Chondrocyte (in vitro differentiated cells): ENCODE measurements at places on chromosomes 13 and 19. TPM values are rescaled to one million over a fixed set of nuclear protein-coding genes. Genes with fewer than 3 reads are reported as not detected.

DNA sequence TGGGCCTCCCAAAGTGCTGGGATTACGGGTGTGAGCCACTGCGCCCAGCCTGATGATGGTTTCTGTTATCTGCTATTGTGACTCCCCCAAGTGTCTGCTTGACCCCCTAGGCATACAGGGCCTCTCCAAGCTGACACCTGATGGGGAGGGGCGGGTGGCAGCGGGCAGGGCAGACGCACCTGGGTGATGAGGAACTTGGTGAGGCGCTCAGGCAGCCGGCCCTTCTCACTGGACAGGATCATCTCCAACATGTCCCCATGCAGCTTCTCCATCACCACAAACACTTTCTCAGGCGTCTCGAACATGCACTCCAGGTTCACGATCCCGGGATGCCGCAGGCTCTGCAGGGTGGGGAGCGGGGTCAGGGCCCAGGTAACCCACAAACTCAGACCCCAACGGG is 27.6 kb downstream of the PRKD2 start:
- H3K4me3 ChIP-seq: no peak overlapping the region
- H3K4me1 ChIP-seq: no peaks in the 10 kb centered on the region
- H3K36me3 ChIP-seq: peaks cover 50% of the 10 kb centered on the region
- H3K27ac ChIP-seq: no peak overlapping the region

GRCh38 chr13:83168590-83168989 is 713.7 kb downstream of the SLITRK1 start:
- H3K27me3 ChIP-seq: no peaks in the 10 kb centered on the region
- peaks cover 2% of the 10 kb centered on the region for H3K36me3 ChIP-seq
- no peak for DNase-seq
- no peak overlapping the region for H3K4me3 ChIP-seq

DNA sequence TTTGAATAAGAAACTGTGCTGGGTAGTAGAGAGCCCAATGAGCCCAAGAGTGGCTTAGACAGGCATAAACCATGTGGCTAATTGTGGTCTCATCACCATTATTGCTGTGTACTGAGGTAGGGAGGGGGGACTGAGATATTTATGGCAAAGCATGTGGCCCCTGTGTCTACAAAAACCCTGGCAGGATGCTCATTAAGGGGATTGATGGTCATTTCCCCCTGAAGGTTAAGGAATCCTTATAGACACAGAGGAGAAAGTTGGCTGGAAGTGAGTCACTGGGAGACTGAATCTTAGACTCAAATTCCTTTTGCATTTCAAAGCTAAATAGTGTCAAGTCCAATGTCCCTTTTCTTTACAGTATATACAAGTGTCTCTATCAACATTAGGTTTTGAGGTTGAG is 9.8 kb upstream of the DACT3 start:
- peaks cover 13% of the 10 kb centered on the region for H3K36me3 ChIP-seq
- peaks cover 5% of the 10 kb centered on the region for H3K4me1 ChIP-seq
- no peak for DNase-seq
- H3K27me3 ChIP-seq: no peaks in the 10 kb centered on the region
- H3K27ac ChIP-seq: no peak overlapping the region
- H3K4me3 ChIP-seq: no peak overlapping the region

- peaks cover 10% of the 10 kb centered on the region for H3K36me3 ChIP-seq
- H3K27ac ChIP-seq: no peak overlapping the region
- H3K4me3 ChIP-seq: no peak overlapping the region
- H3K27me3 ChIP-seq: no peaks in the 10 kb centered on the region
These were observed 9.7 kb upstream of the MEF2B start for GRCh38 chr19:19179548-19180441.

DNA sequence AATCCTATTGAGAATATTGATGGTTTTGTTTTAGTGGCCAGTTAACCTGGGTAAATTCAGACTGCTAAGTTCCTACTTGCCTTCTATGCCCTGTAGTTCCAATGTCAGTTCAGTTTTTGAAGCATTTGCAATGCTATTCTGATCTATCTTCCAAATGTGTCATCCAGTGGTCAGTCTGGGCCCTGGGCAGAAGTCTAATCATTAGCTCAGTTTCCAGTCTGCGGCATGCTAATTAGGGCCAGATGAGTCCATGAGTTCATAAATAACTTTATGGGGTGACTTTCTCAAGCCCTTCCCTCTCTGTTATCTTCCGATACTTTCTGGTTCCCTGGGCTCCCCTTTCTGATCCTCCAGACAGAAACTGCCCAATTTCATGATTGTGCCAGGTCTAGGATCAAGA is 32.7 kb downstream of the FAM187B start:
- H3K4me3 ChIP-seq: no peak overlapping the region
- no peaks in the 10 kb centered on the region for H3K4me1 ChIP-seq
- no peak for DNase-seq
- H3K36me3 ChIP-seq: peaks cover 6% of the 10 kb centered on the region

DNA sequence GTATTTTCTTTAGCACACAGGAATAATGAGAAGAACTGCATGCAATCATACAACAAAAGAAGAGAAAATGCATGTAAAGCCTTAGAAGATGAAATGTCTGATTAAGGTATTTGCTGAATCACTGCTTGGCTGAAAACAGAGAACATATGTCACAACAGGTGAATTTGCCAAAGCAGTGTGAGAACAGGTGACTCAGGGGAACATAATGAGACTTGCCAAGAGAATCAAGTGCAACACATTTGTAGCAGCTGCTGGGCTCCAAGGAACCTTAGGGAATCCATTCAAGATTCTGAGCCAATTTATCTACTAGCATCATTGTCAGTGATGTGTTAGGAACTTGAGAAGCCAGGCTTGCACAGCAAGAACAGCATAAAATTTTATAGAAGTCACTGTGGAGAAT is 273.1 kb downstream of the PCDH20 start:
- H3K27me3 ChIP-seq: no peaks in the 10 kb centered on the region
- DNase-seq: no peak
- H3K4me1 ChIP-seq: no peaks in the 10 kb centered on the region
- no peak overlapping the region for H3K4me3 ChIP-seq
- H3K36me3 ChIP-seq: no peaks in the 10 kb centered on the region

DNA sequence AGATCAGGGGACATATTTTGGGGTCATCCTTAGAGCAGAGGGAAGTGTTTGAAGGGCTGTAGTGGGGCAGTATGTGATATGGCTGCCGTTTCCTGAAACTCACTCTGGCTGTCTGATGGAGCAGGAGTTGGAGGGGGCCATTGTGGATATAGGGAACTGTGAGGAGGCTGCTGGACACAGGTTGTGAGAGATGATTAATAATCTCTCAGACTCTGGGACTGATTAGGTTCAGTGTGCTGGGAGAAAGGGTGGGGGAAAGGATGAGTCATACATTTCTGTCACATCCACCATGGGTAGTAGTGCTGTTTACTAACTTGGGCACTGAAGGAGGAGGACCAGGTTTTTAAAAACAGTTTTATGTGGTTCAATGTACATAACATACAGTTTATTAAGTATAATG is 4.8 kb downstream of the B3GLCT start:
- H3K27me3 ChIP-seq: no peaks in the 10 kb centered on the region
- no peak for DNase-seq
- H3K4me1 ChIP-seq: peaks cover 31% of the 10 kb centered on the region
- no peaks in the 10 kb centered on the region for H3K36me3 ChIP-seq

GRCh38 chr19:48837051-48837524 is 797 bp upstream of the HSD17B14 start:
- H3K4me1 ChIP-seq: peaks cover 19% of the 10 kb centered on the region
- no peak for DNase-seq
- no peaks in the 10 kb centered on the region for H3K27me3 ChIP-seq
- peaks cover 10% of the 10 kb centered on the region for H3K36me3 ChIP-seq
- H3K27ac ChIP-seq: peak overlapping the region; percentile 96

DNA sequence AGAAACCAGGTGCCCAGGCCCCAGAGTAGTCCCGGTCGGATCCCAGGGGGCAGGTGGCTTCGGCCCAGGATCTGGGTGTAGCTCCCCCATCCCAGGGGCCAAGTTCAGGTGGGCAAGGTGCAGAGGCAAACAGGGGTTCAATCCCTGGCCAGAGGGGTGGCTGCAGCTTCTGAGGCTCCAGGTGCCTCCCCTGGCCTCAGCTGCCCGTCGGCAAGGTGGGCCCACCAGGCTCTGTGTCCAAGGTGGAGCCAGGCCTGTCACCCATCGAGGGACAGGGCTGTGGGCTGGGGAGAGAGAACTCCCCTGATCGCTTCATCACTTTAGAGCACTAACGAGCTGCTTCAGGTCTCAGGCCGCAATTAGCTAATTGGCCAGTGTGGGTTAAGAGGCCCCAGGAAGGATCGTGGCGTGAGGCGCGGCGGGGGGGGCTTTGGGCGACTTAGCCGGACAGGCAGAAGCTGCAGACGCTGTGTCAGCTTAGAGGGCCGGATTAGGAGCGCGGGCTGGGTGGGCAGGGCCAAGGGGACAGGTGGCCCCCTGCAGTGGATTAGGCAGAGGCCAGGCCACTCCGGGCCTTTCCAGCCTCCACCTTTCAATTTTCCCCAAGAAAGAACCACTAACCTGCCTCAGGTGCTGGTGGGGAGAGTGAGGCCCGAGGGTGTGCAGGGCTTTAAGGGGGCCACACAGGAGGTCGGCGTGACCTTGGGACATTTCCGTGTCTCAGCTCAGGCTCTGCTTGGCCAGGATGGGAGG is 2.8 kb upstream of the RAX2 start:
- no peak overlapping the region for H3K27ac ChIP-seq
- no peak for DNase-seq
- peaks cover 2% of the 10 kb centered on the region for H3K27me3 ChIP-seq
- H3K36me3 ChIP-seq: no peaks in the 10 kb centered on the region
- H3K4me3 ChIP-seq: no peak overlapping the region

- H3K27me3 ChIP-seq: peaks cover 10% of the 10 kb centered on the region
- H3K4me1 ChIP-seq: peaks cover 12% of the 10 kb centered on the region
- no peak overlapping the region for H3K4me3 ChIP-seq
- peaks cover 1% of the 10 kb centered on the region for H3K36me3 ChIP-seq
- no peak overlapping the region for H3K27ac ChIP-seq
- DNase-seq: no peak
These were observed 14.0 kb upstream of the RAB20 start for GRCh38 chr13:110575322-110576069.

GRCh38 chr19:17450264-17451075 is 2.0 kb upstream of the TMEM221 start:
- no peaks in the 10 kb centered on the region for H3K36me3 ChIP-seq
- no peak overlapping the region for H3K27ac ChIP-seq
- peaks cover 29% of the 10 kb centered on the region for H3K27me3 ChIP-seq
- H3K4me1 ChIP-seq: peaks cover 7% of the 10 kb centered on the region
- DNase-seq: no peak
- no peak overlapping the region for H3K4me3 ChIP-seq

DNA sequence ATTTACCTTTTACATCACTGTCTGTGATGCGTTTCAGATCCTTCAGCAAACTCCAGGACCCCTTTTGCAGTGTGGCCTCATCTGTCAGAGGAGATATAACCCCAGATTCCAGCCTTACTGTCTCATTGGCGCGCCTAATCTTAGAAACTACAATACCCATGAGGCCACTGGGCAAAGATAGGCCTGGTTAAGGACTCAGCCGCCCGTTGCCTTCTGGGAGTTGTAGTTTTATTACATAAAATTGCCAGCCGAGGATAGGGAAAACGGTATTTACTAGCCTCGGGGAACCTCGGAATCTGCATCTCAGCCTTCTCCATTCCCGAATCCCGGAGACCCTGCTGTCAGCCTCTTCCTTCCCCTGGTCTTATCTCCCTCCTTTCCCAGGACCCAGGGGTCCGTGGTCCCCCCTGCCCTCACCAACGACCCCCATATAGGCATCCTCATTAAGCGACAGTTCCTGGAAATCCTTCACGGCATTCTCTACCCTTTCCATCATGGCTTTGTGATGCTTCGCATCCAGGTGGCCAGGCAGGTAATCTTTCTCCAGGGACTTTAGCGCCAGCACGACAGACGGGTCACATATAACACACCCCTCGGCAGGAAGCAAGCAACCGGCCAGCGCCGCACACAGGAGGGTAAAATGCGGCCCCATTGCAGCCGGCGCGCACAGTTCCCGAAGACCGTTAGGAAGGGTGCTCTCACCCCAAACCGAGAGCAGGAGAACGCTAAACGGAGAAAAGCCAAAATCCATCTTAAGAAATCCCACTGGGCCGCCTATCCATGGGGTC is 1.3 kb downstream of the IZUMO1 start:
- H3K4me3 ChIP-seq: no peak overlapping the region
- DNase-seq: no peak
- no peaks in the 10 kb centered on the region for H3K27me3 ChIP-seq
- no peak overlapping the region for H3K27ac ChIP-seq
- no peaks in the 10 kb centered on the region for H3K36me3 ChIP-seq
- peaks cover 2% of the 10 kb centered on the region for H3K4me1 ChIP-seq

GRCh38 chr13:44854313-44855060 is 134.8 kb downstream of the NUFIP1 start:
- H3K27me3 ChIP-seq: peaks cover 2% of the 10 kb centered on the region
- H3K36me3 ChIP-seq: no peaks in the 10 kb centered on the region
- H3K27ac ChIP-seq: no peak overlapping the region
- H3K4me3 ChIP-seq: no peak overlapping the region

DNA sequence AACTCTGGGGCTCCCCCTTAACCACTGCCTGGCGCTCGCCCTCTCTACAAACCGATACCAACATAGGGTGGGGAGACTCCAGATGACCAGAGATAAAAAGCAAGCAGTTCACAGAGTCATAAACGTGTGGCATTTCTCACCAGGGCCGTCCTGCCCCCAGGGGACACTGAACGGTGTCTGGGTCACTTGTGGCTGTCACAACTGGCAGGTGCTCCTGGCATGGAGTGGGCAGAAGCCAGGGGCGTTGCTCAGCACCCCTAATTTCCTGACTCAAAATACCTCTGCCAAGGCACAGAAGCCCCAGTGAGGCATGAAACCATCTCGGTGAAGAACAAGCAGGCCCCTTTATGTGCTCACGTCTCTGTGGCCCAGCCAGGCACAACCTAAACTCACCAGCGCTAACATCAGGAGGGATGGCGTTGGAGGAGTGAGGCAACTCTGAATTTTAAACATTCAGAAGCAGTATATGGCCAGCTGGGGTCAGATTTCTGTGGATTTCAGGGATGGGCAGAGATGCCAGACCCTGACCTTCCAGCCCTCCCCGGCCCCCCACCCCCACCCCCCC is 1.8 kb downstream of the PIP5K1C start:
- H3K27ac ChIP-seq: peak overlapping the region; percentile 36
- H3K36me3 ChIP-seq: no peaks in the 10 kb centered on the region
- H3K4me3 ChIP-seq: peak overlapping the region; percentile 49
- no peak for DNase-seq

DNA sequence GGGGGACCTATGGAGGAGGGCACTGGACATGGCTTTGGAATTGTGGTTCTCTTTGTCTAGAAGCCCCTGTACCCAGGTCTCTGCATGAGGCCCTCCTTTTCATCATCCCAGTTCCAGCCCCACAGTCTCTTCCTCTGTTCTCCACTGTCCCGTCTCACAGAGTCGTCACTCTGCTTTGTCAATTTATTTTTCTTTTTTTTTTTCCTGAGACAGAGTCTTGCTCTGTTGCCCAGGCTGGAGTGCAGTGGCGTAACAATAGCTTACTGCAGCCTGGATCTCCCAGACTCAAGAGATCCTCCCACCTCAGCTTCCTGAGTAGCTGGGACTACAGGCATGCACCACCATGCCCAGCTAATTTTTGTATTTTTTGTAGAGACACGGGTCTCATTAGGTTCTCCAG is 619 bp upstream of the EXOC3L2 start:
- no peaks in the 10 kb centered on the region for H3K36me3 ChIP-seq
- H3K27me3 ChIP-seq: no peaks in the 10 kb centered on the region

- peaks cover 14% of the 10 kb centered on the region for H3K27me3 ChIP-seq
- DNase-seq: no peak
- no peak overlapping the region for H3K27ac ChIP-seq
- H3K4me3 ChIP-seq: no peak overlapping the region
- no peaks in the 10 kb centered on the region for H3K4me1 ChIP-seq
- H3K36me3 ChIP-seq: no peaks in the 10 kb centered on the region
These were observed 11.3 kb upstream of the CACNG8 start for GRCh38 chr19:53951436-53951835.

ELAVL3 gene
- 0.07 TPM in 1 of 3 replicates, not detected in the others for total RNA-seq

LRRC63 gene
- 0.15 TPM in 1 of 3 replicates, not detected in the others for total RNA-seq

SERPINE3 gene
- not detected in 3 replicates for total RNA-seq

SHC2 gene
- 26.9 to 50.9 TPM (median 47.8 TPM) in 3 replicates for total RNA-seq

GNA15 gene
- not detected in 3 replicates for total RNA-seq

TUBA3C gene
- not detected in 3 replicates for total RNA-seq

ONECUT3 gene
- total RNA-seq: not detected in 3 replicates
